Suppressor macrophage treated with lipopolysaccharide for 1 hour (primary cell): ENCODE measurements at places on chromosomes 4 and X.

DNA sequence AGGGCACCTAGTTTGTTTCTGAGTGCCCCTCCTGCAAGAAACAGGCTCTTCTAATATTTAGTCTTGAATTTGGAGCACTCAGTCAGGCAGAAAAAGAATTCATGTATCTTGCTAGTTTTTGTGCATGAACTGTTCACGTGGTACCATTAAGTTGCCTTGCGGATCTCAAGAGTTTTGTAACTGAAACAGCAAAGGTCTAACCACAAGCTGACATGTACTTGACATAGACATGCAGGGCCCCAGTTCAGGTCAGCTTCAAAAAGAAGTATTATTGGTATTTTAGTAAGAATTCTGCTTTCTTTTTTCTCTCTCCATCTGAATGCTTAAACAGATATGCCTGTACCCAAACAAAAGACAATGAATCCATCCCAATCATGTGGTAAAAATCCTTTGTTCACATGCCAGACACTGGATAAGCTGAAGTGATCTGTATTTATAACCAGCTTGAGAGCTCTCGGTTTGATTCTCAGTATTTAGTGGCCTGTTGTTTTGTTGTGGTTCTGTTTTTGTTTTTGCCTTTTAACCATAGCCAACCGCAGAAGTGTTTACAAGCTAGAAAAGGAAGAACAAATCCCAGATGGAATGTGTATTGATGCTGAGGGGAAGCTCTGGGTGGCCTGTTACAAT lies 13.0 kb downstream of the RGN start:
- no peak for DNase-seq

DNA sequence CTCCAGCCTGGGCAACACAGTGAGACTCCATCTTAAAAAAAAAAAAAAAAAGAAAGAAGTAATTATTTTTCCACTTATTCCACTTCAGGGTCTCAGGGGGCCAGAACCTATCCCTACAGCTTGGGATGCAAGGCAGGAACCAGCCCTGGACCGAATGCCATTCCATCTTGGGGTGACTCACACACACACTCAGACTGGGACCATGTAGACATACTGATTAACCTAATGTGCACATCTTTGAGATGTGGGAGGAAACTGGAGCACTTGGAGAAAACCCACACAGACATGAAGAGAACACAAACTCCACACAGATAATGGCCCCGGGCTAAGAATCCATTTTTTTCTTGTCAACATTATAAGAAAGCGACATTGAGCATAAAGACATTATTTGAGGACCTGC lies 132.5 kb downstream of the PTTG2 start:
- no peak for DNase-seq

- DNase-seq: no peak
These were observed 67.0 kb downstream of the SEL1L3 start for GRCh38 chr4:25795566-25796454.

GRCh38 chr4:19819737-19820136 lies 432.0 kb upstream of the SLIT2 start:
- DNase-seq: no peak

GRCh38 chrX:101430457-101431078 lies 22.5 kb downstream of the HNRNPH2 start:
- DNase-seq: no peak

- DNase-seq: peak; percentile 53
These were observed at the start of the genes DNAAF6 and NUP62CL for GRCh38 chrX:107205770-107206696. TSS of gene DNAAF6 (plus strand) at chrX:107206611. CDS start at chrX:107212876, 6,265 bp downstream. TSS of gene NUP62CL (minus strand) at chrX:107206433. CDS start at chrX:107175146, 31,287 bp downstream.

DNA sequence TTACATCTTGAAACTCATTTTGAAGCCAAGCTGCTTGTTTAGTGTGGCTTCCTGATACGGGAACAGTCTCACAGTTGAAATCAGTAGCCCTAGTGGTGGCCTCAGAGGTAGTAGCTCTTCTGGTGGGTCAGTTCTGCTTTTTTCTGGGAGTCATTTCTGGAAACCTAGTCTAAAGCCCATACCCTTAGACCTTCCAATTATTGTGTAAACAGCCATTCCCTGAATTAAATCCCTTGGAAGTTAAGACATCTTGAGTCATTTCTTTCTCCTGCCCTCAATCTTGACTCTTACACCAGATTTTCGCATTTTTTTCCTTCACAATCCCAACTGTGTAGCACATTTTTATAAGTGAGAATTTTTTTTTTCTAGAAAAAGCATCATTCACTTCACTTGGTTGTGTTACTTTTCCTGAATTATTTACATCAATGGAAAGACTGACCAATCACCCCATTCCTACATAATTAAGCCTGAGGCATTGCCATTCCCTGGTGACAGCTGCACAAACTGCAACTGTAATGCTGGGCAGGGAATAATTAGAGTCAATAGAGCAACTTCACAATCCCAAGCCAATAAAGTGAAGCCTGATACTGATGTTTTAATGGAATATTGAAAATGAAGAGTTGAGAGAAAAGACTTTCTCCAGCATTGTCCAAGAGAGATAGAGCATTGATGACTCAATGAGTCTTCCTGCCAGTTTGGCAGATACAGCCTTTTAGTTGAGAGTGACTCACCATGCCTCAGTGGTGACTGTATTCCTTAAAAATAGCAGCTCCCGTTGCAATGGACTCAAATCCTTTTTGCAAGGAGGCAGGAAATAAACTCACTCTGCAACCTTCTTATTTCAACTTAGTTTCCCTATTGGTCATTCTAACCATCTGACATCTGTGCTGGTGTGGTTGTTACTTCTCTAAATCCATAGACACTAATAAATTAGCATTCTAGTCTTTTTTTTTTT lies 13.0 kb upstream of the SEPSECS start:
- peak; percentile 97 for DNase-seq

DNA sequence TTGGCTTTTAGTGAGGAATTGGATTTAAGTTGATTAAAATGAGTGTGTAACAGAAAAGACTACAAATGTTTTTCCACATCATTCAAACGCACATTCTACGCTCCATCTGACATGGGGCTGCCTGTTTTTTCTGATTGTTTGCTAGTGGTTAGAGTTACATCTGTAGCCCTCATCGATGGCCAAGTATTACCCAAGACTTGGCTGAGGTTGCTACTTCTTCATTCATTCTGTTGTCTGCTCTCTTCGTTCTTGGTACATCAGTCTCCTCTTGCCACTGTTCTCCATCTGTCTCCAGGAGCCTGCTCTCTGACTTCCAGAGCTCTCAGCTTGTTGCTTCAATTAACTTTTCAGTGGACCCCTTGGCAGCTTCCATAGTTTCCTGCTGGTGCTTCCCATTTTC lies 1844.6 kb upstream of the TENM3 start:
- no peak for DNase-seq

GRCh38 chr4:175330652-175331051 lies 412.5 kb downstream of the ADAM29 start:
- DNase-seq: no peak

GRCh38 chr4:499567-499966 lies 557 bp downstream of the PIGG start:
- DNase-seq: no peak

DNA sequence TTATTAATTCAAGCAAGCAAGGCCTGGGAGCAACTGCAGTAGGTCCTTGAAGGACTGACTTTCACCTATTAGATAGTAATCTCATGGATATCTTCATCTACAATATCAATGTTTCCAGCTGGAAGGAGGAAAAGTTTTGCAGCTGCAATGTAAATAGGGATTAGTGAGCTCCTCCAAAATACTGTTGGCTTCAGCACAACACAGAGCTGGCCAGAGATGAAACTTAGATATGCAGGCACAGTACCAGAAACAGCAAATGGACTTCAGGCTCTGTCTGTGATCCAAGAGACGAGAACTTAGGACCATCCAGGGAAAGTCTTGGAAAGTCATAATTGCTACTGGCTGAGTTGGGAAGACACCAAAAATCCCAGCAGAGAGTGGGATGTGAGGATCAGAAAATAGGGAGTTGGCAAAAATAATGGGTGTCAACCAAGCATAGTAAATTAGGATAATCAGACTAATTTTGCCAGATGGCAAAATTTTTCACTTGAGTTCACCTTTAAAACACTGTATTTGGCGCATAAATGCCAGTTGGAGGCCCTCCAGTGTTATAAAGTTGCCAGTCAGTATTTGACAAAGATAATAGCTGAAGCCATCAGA lies 57.5 kb downstream of the PARM1 start:
- DNase-seq: no peak

- DNase-seq: no peak
These were observed 41.6 kb upstream of the SCOC start for GRCh38 chr4:140331876-140332275.

DNA sequence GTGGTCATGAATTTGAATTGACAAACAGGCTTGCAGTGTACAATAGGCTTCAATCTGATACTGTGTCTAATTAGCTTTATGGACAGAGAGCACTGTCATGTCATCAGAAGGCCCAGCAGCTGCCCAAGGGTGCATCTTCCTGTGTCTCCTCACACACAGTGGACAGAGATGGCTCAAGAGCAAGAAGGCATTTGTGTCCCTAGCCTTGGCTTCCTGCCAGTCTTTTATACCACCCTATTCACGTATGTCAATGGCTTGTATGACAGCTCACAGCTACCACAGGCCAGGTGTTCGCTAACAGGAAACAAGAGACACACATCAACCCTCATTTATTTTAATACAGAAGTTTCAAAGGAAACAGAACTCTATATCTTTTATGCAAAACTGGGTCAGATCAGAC lies 874.0 kb upstream of the AGA start:
- no peak for DNase-seq

DNA sequence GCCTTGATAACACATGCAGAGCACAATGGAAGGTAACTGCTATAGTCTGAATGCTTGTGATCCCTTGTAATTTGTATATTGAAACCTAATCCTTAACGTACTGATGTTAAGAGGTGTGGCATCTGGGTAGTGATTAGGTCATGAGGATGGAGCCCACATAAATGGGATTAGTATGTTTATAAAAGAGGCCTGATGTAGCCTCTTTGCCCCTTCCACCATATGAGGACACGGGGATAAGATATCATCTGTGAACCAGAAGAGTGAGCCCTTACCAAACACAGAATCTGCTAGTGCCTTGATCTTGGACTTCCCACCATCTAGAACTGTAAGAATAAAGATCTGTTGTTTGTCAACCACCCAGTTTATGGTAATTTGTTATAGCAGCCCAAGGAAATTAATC lies 1074.2 kb upstream of the INTU start:
- DNase-seq: no peak

- no peak for DNase-seq
These were observed 320.7 kb upstream of the CLNK start for GRCh38 chr4:11005300-11005699.

GRCh38 chr4:87811977-87812376 lies 12.6 kb downstream of the IBSP start:
- no peak for DNase-seq

DNA sequence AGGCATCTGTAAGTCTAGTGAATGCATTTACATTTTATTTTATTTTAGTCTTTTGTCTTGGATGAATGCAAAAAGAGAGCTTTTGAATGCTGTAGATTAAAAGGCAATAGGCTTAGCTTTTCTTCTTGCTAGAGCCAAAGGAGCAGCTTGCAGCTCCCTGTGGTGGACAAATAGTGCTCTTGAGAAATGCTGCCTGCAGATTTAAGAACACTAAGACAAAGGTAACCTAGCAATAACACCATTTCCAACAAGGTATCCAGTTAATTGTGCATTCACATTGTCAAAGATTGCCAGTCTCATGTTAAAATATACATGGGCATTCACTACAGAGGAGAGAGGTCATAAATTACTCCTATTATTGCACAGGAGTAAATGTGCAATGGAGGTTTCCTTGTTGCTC lies 859.2 kb upstream of the PRKX start:
- DNase-seq: no peak

DNA sequence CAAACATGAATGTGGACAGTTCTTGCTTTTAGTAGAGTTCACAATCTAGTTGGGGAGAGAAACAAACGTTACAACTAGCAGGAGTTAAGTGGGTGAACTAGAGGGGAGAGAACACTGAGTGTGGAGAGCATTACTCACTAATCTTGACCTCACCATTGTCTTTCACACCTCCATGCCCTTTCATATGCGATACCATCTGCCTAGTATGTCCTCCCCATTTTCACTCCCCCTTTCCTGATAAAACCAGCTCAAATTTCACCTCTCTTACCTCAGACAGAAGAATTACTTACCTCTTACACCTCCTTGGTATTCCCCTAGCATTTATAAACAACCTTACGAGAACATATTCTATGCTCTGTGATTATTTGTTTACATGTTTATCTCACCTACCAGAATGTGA lies 53.6 kb downstream of the LAS1L start:
- no peak for DNase-seq

DNA sequence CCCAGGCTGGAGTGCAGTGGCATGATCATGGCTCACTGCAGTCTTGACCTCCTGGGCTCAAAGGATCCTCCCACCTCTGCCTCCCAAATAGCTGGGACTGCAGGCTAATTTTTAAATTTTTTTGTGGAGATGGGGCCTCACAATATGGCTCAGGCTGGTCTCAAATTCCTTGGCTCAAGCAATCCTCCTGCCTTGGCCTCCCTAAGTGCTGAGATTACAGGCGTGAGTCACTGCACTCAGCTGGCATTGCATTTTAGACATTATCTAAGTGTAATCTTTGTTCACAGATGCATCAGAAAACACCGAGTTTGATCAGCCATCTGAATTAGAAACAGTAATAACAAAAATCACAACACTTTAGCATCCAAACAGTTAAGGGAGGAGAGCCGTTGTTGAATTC lies 53.4 kb upstream of the CBR4 start:
- no peak for DNase-seq

DNA sequence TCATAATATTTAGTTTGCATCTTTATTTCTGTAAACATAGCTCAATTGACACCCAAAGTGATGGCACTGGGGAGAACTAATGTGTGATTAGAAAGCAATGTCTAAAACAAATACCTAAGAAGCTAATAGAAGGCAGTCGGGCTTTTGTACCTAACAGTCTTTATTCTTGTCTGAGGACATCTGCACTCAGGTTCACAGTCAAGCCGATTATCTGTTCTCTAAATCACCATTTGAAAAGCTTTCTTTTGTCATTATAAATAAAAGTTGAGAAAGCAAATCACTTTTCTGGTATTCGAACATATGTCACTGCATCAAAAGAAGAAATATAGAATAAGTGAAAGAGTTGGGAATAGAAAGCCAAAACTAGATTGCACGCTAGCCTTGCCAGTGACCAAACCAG lies 2037.9 kb upstream of the TENM3 start:
- no peak for DNase-seq

DNA sequence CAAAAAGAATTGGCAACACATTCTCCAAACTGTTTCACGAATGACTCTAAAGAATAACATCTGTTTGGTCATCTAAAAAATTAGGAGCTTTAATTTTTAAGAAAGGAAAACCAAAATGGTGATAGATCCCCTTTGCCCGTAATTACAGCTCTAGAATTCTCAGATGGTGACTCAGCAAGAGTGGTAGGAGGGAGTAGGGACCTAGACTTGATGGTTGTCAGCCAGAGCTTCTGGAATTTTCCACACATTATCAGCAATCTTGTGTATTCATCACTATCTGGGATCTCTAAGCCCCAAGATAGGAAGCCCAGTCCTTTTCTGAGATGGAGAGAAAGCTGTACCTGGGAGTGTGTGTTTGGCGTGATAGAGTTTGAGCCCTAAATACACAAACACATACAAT lies 103.9 kb upstream of the RAB40AL start:
- DNase-seq: no peak

GRCh38 chr4:77240469-77241066 lies 83.6 kb downstream of the CCNG2 start:
- DNase-seq: peak; percentile 77
